ENCODE measurements at places on chromosomes 3 and 15.

GRCh38 chr3:54963641-54964040, 35.8 kb upstream of the LRTM1 start:
- DNase-seq, result no peak

DNA sequence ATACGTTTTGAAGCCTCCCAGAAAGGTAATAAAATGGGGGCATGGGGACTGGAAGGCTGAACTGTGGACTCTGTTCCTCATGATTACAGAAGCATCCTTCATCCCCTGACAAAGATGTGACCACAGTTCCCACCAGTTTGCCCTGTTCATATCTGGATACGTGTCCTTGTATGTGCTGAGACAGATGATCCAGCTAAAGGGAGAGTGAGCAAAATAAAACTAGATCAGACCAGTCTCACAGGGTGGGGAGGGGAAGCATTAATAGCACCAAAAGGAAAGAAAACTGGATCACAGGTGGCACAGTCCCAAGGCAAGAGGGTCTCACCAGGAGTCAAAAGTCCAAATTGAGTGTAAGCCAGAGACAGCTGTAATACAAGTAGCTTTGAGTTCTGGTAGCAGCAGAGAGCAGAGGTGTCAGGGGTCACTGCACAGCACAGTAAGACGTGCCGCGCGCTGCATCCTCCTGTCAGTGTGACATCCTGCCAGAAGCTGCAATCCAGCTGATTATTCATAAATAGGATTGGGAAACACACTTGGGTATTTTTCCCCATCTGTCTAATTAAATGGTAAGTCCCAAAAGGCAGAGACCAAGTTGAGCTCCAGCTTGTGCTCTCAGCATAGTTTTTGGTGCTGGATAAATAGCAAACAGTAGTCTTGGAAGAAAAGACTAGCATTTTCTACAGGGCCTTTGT, 560.0 kb upstream of the CFAP20DC start:
- DNase-seq, result no peak

DNA sequence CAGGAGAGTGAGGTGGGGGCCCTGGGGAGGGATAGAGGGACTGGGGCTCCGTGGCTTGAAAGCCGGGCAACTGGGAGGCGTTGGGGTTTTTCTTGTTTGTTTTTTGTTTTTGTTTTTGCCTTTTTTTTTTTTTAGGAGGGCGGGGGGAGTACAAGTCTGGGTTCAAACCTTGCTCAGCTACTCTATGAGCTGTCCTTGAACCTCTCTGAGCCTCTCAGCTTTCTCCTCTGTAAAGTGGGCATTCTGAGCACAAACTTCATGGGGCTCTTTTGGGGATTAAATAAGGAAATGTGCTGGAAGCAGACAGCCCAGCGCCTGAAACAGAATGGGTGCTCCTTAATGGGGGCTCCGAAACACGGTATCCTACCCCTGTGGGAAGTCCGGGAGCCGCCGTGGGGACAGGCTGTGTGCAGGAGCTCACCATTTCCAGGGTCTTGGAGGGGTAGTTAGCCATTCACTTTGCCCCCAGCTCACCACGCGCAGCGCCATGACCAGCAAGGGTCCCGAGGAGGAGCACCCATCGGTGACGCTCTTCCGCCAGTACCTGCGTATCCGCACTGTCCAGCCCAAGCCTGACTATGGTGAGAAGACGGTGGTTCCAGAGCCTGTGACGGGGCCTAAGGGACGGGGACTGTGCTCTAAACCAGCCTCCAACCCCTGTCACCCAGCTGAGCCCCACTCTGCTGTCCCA, 388 bp downstream of the ACY1 start:
- DNase-seq, result no peak

DNA sequence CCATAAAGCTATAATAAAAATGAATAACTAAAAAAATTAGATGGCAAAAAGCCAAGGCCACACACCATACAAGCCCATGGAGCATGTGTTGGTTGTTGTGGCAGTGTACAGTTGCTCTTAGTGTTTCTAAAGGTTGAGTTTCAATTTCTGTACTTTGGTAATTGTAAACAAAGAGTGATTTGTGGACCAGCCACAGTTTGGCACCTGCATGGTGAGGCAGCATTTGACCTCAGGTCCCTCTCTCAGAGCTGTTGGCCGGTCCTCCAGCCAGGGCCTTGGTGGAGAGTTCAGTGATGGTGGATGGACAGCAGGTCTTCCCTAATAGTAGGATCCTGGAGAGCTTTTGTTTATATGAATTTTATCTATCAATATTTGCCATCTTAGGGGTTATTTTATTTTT, 5.6 kb downstream of the ACAD9 start:
- no peak for DNase-seq

DNA sequence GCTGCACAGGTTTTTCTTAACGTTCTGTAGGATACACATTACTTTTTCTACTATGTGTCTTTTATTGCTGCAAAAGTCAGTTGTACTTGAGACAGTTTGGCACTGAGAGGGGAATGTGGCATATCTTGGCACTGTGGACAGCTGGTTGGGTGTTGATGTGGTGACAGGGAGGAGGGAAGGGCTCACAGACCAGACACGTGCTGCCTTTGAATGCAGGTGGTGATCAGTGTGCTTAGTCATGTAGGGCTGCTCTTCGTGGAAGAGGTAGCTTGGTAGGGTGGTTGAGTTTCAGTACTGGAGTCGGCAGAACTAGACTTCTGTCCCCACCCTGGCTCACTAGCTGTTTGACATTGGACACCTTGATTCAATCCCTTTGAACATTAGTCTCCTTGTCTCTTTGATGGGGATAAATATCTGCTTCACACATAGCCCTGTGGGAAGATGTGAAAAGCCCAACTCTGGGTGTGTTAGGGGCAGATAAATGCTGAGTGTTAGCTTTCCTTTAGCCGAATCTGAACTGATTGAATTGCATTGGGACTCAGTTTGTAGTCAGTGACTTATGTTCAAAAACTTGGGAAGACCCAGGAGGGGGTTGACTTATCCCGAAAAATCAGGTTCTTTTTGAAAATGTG, 108.4 kb downstream of the PTPRG start:
- no peak for DNase-seq

DNA sequence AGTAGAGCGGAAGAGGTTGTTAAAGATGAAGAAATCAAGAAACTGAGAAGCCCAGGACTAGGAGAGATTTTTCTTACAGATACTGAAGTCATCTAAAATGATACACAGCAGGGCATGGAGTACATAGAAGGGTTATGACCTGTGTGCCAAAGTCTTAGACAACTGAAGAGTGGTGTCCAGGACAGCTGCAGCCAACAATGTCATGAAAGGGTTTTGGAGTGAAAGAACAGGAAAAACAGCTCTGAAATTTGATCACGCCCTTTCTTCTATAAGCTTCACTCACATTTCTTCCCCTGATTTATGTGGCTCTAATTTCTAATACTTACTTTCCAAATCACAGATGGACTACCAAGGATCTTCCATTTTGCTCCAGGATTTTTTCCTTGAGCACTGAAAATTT, 3.0 kb downstream of the CFAP20DC start:
- no peak for DNase-seq

GRCh38 chr3:19937459-19938294, 3.7 kb upstream of the EFHB start:
- DNase-seq, result no peak

GRCh38 chr15:42348083-42348482, 11.2 kb upstream of the CAPN3 start:
- no peak for DNase-seq

All from stimulated activated CD4-positive, alpha-beta T cell treated with anti-CD3 and anti-CD28 coated beads, Interleukin-2, amount 100 ng/mL, for 48 hours (primary cell).